ENCODE measurements at places on chromosomes 5 and 9.

GRCh38 chr9:70405808-70406433, 8.5 kb downstream of the KLF9 start:
- DNase-seq, result no peak

GRCh38 chr5:160850421-160850820, 1.6 kb downstream of the ATP10B start:
- no peak for DNase-seq

DNA sequence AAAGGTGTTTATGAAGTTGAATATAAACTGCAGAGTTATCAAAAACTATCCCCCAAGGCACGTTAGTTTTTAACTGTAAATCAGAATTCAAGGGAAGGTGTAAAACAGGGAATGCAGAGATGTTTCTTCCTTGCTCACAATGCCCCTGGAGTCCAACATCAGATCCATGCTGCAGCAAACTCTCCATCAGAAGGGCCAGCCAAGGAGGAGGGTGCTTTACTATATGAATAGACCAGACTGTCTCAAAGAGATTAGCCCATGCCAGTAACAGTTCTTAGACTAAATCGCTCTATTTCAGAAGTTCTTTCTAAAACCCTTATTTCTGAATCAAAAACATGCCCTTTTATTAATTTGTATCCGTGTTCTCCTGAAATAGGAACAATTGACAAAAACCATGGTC, 362.8 kb upstream of the RPS23 start:
- DNase-seq, result no peak

- DNase-seq, result no peak
These were observed 634.2 kb downstream of the BNC2 start for GRCh38 chr9:16236311-16236710.

DNA sequence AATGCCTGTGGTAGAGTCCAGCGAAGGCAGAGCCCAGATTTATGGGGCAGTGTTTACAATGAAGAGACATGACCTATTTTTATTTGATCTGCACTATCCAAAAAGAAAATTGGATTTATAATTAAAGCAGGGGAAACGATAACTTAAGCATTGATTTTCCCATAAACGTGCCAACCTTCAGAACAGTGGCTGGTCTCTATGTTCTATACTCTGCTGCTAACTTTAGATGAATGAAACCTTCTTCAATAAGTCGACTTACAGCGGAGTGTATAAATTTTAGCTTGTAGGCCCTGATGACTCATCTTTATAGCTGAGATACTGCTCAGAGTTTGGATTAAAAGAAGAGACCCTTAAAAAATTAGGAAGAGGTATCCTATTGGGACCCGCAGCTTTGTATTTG, 452.6 kb downstream of the TLR4 start:
- no peak for DNase-seq

DNA sequence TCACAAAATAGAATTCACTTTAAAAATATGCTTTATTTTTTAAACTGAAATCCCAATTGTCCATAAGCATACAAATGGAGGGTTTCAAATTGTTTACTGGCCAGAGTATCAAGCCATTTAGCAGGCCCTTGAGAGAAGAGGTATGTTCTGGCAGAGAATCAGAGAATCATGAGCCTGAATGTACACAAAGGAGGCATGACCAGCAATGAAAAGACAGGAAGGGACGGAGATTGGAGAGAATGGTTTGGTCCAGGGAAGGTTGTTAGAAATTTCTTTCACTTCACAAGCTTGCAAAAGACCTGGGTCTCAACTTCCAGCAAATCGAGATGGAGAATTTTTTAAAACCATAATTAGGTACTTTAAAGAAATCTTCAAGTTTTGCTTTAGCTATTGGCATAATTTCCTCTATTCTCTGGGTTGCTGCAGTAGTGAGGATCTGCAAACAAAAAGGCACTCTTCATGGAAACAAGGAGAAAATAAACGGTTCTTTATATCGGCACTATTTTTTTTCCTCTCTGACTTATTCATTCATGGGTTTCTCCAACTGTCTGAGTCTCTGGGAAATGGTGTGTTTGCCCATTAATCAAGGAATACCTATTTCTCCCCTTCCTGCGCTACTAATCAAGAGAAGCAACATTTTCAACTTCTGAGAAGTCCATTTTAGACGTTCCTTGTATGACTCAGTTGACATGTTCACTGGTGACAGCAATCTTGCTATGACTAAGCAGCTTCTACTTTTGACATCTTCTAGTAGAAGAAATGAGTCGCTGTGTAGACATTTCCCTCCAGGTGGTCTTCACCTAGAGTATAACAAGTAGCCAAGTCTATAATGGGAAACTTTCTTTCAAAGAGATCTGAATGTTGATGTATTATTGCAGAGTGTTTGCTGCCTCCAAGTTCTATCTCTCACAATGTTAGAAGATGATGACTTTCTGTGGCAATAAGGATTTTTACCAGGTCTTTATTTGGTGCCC, 23.1 kb upstream of the ERCC6L2 start:
- DNase-seq, result no peak

GRCh38 chr5:34563931-34564709, 92.0 kb upstream of the RAI14 start:
- no peak for DNase-seq

DNA sequence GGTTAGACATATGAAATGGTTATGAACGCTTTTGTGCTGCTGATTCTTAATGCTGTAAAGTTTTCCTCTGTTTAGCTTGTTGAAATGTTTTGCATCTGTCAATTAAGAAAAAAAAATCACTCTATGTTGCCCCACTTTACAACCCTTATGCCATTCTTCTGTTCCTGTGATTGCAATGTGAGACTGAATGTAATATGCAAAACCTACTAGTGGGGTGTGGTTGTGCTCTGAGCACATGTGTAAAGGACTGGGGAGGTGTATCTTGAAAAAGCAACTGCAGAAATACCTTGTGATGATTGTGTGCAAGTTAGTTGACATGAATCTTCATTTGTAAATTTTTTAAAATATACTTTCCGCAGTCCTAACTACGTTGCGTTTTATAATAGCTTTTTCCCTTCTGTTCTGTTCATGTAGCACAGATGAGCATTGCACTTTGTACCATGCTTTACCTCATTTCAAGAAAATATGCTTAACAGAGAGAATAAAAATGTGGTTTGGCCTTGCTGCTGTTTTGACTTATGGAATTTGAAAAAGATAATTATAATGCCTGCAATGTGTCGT, 357.0 kb upstream of the PIK3R1 start:
- no peak for DNase-seq

GRCh38 chr5:143120460-143121134, 282.9 kb downstream of the NR3C1 start:
- DNase-seq, result no peak

- peak; percentile 59 for DNase-seq
These were observed 1.3 kb downstream of the NIPBL start for GRCh38 chr5:36877667-36878391.

GRCh38 chr5:66702426-66702825, 106.2 kb downstream of the MAST4 start:
- DNase-seq, result no peak

DNA sequence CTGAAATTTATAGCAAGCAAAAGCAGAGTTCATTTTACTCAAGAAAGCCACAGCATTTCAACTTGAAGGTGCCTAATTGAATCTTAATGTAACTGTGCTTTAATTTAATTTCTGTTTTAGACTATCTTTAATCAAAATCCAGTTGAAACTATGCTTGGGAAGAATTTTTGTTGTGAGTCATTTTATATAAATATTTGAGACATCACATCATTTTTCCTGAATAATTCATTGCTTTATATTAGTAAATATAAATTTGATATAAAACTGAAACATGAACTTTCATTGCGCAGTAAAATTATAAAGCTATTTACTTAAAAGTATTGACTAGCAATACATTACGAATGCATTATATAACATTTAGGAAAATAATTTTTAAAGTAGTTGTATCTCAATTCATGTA, 1937.1 kb upstream of the CDH9 start:
- DNase-seq, result no peak

- no peak for DNase-seq
These were observed 242.4 kb upstream of the ATP10B start for GRCh38 chr5:161094411-161094810.

GRCh38 chr9:72271613-72272478, 93.2 kb downstream of the ZFAND5 start:
- peak; percentile 58 for DNase-seq

GRCh38 chr5:149563466-149563865, 12.2 kb upstream of the CSNK1A1 start:
- no peak for DNase-seq

- DNase-seq, result peak; percentile 46
These were observed 147.0 kb upstream of the RASA1 start for GRCh38 chr5:87120518-87121303.

DNA sequence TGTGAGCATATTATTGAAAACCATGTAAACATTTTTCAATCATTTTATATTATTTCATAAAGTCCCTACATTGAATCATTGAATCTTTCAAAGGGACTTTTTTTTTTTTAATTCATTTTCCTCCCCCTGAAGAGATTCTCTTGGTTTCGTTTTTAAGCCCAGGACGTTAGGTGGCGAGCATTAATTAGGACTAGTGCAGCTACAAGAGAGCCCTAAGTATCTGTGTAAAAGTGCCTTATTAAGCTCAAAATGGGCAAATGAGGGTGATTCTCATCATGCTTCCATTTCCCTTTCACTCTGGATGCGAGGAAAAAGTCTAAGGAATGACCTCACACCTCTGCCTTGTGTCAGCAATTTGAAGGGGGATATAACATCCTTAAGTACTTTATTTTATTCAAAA, 517.9 kb upstream of the ITGA1 start:
- no peak for DNase-seq

DNA sequence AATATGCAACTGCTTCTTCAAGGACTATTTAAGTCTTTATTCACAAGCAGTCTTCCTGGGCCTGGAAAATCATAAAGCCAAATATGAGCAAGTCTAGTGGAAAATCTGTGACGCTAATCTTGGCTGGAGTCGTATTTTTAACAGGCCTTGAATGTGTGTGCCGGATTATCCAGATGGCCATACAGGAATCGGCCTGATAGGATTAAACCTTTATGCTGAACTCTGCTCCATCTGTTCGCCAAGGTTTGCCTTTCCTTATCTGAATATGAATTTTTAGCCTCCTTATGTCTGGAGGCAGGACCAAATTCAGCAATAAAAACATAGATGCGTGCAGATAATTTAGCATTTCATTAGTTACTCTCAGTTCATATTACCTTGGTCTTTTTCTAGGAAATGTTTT, 294.5 kb downstream of the EBF1 start:
- no peak for DNase-seq

DNA sequence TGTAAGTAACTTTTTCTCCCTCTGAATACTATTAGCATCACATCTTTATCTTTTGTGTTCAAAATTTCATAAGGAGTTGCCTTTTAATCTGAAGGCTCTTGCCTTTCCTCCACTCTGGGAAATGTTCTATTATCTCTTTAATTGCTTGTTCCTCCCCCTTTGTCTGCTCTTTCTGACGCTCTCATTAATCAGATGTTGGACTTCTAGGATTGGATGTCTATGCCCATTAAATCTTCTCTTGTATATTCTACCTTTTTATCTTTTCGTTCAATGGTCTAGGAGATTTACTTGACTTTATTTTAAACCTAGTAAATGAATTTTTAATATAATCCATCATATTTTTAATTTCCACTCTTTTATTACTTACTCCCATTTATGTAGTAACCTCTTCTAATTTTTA, 76.7 kb downstream of the MARCHF3 start:
- DNase-seq, result no peak

- DNase-seq, result no peak
These were observed 280.2 kb downstream of the SPOCK1 start for GRCh38 chr5:137218896-137219295.

DNA sequence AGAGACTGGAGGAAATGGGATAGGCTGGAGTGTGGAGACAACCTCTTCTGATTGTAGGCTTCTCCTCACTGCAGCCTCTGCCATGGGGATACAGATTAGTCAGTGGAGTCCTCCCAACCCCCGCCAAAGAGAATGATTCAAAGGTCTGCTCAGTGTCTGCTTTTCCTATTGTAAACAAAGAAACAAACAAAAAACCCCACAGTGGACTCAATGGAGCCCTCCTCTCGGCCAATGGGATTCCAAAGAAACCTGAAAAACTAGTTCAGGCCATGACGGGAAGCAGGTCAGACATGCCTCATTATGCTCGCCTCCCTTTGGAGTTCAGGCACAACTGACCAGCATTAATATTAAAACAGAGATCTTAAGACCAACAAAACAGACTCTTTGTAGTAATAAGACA, 85.8 kb downstream of the SEC61B start:
- DNase-seq, result no peak

GRCh38 chr5:169341556-169341955, 40.6 kb upstream of the SLIT3 start:
- DNase-seq, result no peak

DNA sequence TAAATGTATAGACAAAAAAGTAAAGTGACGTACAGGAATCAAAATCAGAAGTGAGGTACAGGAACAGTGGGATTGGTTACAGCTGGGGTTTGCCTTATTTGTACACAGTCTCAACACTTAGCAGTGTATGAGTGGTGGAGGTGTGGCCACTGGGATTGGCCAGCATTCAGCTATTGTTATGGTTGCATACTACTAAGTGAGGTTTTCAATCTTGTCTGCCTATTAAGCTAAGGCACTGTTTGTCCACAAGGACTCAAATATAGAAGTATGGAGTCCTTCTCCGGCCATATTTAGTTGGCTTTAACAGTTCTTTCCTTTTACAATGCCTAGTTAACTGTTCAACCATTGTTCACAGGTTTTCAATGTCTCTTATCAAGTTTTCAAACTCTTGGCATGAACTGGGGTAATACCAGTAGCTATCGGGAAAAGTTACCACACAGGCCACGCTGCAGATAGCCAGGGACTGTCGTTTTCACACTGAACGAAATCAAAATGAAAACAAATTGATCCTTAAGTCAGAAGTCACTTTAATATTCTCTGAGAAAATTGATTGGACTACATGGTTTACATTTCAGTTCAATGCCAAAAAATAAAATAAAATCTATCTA, 176.0 kb upstream of the FREM1 start:
- no peak for DNase-seq

DNA sequence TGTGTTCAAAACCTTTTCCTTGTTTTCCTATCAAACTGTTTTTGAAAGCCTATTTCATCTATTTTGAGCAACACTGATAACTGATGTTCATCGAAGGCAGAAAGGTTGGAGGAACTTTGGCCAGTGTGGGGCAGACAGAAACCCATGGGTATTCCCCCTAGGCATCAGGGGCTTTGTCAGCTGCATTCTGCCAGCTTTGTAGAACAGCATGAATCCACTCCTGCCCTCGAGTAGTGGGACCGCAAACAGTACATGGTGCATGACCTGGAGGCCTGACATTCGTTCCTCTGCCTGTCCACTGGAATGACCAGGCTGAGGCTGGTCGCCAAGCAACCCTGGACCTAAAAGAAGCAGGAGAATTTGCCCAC, 22.7 kb downstream of the ARHGAP26 start:
- no peak for DNase-seq

GRCh38 chr5:58891086-58891970, 308.5 kb downstream of the RAB3C start:
- peak; percentile 67 for DNase-seq
